ENCODE measurements at places on chromosomes 5 and 9. TPM values are rescaled to one million over a fixed set of nuclear protein-coding genes. Genes with fewer than 3 reads are reported as not detected.

DNA sequence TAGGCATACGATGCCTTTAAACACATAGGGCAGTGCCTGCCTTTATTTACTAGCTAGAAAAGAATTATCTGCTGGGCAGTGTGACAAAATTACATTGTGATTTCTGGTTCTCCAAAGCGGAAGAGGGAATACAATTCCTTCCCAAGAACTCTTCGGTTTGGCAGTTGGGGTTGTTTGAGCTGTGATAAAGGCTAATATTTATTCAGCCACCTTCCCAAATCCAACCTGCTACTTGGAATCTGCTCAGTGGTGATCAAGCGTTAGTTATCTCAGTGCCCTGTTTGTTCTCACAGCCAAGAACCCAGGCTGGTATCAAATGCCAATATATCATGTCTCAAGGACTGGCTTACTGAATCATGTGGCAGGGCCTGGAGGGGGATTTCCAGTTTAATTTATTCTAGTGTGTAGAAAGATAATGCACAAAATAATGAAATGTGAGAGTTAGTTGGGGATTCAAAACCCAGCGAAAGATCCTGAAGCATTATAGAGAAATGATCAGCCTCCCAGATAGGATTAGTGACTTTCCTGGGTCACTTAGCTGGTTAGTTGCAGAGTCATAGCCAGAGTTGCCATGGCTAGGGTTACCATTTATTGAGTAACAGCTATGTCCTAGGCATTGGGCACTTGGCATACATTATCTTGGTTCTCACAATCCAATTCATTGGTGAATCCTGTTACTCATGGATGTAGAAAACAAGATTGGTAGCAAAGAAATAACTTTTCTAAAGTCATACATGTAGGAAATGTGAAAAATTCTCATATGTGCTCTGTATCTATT lies 457.0 kb upstream of the KLF4 start:
- H3K27me3 ChIP-seq = no peaks in the 10 kb centered on the region
- no peaks in the 10 kb centered on the region for H3K36me3 ChIP-seq
- no peak for DNase-seq
- no peaks in the 10 kb centered on the region for H3K4me1 ChIP-seq
- no peak overlapping the region for H3K4me3 ChIP-seq
- H3K27ac ChIP-seq = no peak overlapping the region

DNA sequence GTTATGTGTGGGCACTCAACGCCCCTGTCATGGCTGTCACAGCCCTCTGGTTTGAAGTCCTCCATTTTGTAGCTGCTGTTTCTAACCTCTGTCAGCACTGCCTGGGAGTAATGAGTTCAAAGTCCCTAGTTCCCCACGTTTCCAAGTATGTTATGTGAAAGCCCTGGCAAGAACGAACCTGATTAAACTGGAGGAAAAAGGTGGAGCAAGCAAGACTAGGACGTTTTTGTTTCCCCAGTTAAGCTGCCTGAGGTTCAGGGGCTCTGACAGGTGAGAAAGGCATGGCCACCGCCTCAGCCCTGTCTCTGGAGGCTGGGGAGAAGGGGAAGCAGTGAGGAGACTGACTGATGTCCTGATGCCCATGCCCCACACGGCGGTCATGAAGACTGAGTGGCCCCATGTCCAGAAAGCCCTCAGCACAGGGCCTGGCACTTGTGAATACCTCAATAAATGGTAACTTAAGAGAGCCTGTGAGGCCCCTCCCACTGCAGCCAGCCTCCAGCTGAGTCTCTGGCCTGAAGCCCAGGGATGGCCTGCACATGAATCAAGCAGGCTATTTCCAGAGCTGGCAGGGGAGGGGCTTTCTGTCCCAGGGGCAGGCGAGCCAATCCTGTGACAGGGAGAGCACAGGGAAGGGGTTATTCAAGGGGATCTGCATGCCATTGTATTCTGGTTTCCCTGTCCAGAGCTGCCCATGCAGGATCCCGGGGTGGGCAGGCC lies 61.8 kb downstream of the PFDN1 start:
- no peak overlapping the region for H3K27ac ChIP-seq
- H3K27me3 ChIP-seq = no peaks in the 10 kb centered on the region
- H3K4me1 ChIP-seq = no peaks in the 10 kb centered on the region
- H3K36me3 ChIP-seq = peaks cover 10% of the 10 kb centered on the region

DNA sequence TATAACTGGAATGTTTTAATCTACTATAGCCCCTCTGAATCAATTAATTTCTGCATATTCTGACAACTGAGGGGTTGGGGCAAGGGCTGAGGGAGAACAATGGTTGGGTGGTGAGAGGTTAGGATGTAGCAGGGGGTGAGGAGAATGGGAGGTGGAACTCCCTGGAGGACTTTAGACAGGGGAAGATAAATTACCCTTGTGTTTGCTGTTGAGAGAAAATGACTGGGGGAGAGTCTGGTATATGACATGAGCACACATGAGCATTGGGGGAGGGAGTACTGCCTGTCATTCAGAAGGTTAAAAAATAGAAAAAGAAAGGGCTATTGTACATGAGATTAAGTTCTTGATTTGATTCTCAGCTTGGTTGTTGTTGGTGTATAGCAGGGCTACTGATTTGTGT lies 37.2 kb upstream of the PAPPA start:
- no peak for DNase-seq
- H3K36me3 ChIP-seq = no peaks in the 10 kb centered on the region
- no peaks in the 10 kb centered on the region for H3K4me1 ChIP-seq
- H3K27ac ChIP-seq = no peak overlapping the region
- H3K4me3 ChIP-seq = no peak overlapping the region

GRCh38 chr9:2545881-2546490 lies 75.6 kb upstream of the VLDLR start:
- DNase-seq = no peak
- H3K4me1 ChIP-seq = no peaks in the 10 kb centered on the region
- no peaks in the 10 kb centered on the region for H3K36me3 ChIP-seq
- no peak overlapping the region for H3K4me3 ChIP-seq
- no peak overlapping the region for H3K27ac ChIP-seq

ZFP2 gene
- 0.72 TPM for polyA plus RNA-seq

CWC27 gene
- polyA plus RNA-seq = 33.4 TPM

SPAG8 gene
- polyA plus RNA-seq = 1.3 TPM

CTNND2 gene
- not detected for polyA plus RNA-seq

RASEF gene
- not detected for polyA plus RNA-seq

All from CD4-positive, CD25-positive, alpha-beta regulatory T cell (primary cell).